Type B pancreatic cell (in vitro differentiated cells): ENCODE measurements at places on chromosomes 1 and 21. TPM values are rescaled to one million over a fixed set of nuclear protein-coding genes. Genes with fewer than 3 reads are reported as not detected.

- H3K4me1 ChIP-seq: no peaks in the 10 kb centered on the region
- DNase-seq: no peak
- H3K27me3 ChIP-seq: peaks cover 3% of the 10 kb centered on the region
- no peak overlapping the region for H3K4me3 ChIP-seq
- no peak overlapping the region for H3K27ac ChIP-seq
These were observed 109.9 kb upstream of the KCTD3 start for GRCh38 chr1:215457213-215457612.

- peaks cover 12% of the 10 kb centered on the region for H3K36me3 ChIP-seq
- DNase-seq: no peak
- H3K4me1 ChIP-seq: peaks cover 6% of the 10 kb centered on the region
- H3K27me3 ChIP-seq: no peaks in the 10 kb centered on the region
- H3K27ac ChIP-seq: no peak overlapping the region
- H3K4me3 ChIP-seq: no peak overlapping the region
These were observed 36.6 kb downstream of the LUZP1 start for GRCh38 chr1:23132033-23132432.

Gene SMCP
- not detected in 2 replicates for total RNA-seq

Gene LDLRAD2
- total RNA-seq: 0.19 TPM in 1 of 2 replicates, not detected in the other

Gene ZNF326
- total RNA-seq: 23.5 and 39.1 TPM in 2 replicates

DNA sequence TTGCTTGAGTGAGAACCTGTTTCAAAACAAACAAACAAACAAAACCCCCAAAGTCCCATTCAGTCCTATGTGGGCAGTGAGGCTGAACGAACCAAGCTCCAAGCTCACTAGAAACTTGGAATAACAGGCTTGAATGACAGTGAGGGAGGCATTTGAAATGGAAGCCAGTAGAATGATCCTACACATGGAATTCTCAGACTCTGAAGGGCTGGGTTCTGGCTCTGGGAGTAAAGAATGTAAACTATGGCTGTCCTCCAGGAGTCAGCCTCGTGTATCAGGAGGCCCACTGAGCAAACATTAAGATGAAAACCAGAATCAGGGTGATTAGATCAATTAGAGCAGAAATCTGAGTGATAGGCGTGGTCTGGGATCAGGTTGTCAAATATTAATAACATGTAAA lies 14.9 kb downstream of the PCP4L1 start:
- no peaks in the 10 kb centered on the region for H3K4me1 ChIP-seq
- H3K36me3 ChIP-seq: no peaks in the 10 kb centered on the region
- DNase-seq: no peak

- H3K27me3 ChIP-seq: peaks cover 70% of the 10 kb centered on the region
- H3K4me1 ChIP-seq: peaks cover 36% of the 10 kb centered on the region
- no peak for DNase-seq
- peak overlapping the region; percentile 81 for H3K4me3 ChIP-seq
- peak overlapping the region; percentile 62 for H3K27ac ChIP-seq
These were observed 3.6 kb upstream of the FOXD2 start for GRCh38 chr1:47434051-47434842.

Gene DLGAP3
- 1.0 and 1.4 TPM in 2 replicates for total RNA-seq

- H3K4me1 ChIP-seq: no peaks in the 10 kb centered on the region
- no peak overlapping the region for H3K4me3 ChIP-seq
- H3K27ac ChIP-seq: no peak overlapping the region
- DNase-seq: no peak
- peaks cover 7% of the 10 kb centered on the region for H3K36me3 ChIP-seq
- no peaks in the 10 kb centered on the region for H3K27me3 ChIP-seq
These were observed 31.4 kb upstream of the ARTN start for GRCh38 chr1:43902058-43902831.

- H3K27ac ChIP-seq: no peak overlapping the region
- no peak for DNase-seq
- peaks cover 31% of the 10 kb centered on the region for H3K4me1 ChIP-seq
- no peaks in the 10 kb centered on the region for H3K27me3 ChIP-seq
- peaks cover 51% of the 10 kb centered on the region for H3K36me3 ChIP-seq
- no peak overlapping the region for H3K4me3 ChIP-seq
These were observed 9.2 kb downstream of the PHGDH start for GRCh38 chr1:119720866-119721440.

- DNase-seq: no peak
- H3K36me3 ChIP-seq: no peaks in the 10 kb centered on the region
- no peak overlapping the region for H3K27ac ChIP-seq
- peaks cover 3% of the 10 kb centered on the region for H3K27me3 ChIP-seq
These were observed 44.0 kb upstream of the DIPK1A start for GRCh38 chr1:93005252-93005598.

DNA sequence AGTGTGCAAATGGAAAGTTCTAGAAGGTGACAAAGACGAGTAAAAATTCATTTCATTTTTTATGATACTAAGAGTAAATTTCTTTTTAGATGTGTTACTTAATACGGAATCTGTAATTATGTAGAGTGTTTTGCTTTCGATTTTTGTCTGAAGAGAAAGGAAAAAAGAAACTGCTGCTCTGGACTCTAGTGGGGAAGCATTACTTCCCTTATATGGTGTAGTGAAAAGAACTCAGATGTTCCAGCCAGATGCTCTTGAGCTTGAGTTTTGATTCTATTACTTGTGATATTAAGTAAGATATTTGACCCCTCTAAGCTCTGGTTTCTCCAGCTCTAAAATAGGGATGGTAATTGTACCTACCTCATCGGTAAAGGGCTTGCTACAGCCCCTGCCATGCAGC lies 12.2 kb upstream of the GPR161 start:
- H3K27me3 ChIP-seq: no peaks in the 10 kb centered on the region
- no peaks in the 10 kb centered on the region for H3K4me1 ChIP-seq
- H3K27ac ChIP-seq: no peak overlapping the region
- H3K4me3 ChIP-seq: no peak overlapping the region
- no peaks in the 10 kb centered on the region for H3K36me3 ChIP-seq

- no peak overlapping the region for H3K4me3 ChIP-seq
- H3K4me1 ChIP-seq: peaks cover 15% of the 10 kb centered on the region
- no peaks in the 10 kb centered on the region for H3K36me3 ChIP-seq
- DNase-seq: no peak
- no peak overlapping the region for H3K27ac ChIP-seq
These were observed 11.5 kb upstream of the CXADR start for GRCh38 chr21:17501107-17502006.

GRCh38 chr1:111227851-111228747 lies 586 bp downstream of the CHI3L2 start:
- H3K27ac ChIP-seq: peak overlapping the region; percentile 57
- peaks cover 16% of the 10 kb centered on the region for H3K4me1 ChIP-seq
- no peaks in the 10 kb centered on the region for H3K27me3 ChIP-seq
- no peak for DNase-seq
- no peaks in the 10 kb centered on the region for H3K36me3 ChIP-seq

DNA sequence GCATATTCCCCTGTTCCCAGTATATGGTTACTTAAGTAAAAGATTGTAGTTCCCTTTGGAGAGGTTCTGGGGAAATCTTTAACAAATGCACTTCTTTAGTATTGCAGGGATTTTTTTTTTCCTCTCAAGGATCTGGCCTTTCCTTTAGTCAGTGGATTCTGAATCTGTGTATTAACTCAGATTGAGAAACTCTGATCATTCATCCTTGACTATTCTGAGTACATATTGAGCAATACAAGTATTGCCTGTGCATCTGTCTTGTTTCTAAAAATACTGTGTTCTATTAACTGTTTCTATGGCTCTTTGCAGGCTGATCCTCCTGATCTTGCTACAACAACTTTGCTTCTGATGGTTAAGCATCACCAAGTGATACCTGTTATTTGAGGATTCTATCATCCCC lies 67.8 kb upstream of the FGGY start:
- H3K4me1 ChIP-seq: peaks cover 11% of the 10 kb centered on the region
- H3K36me3 ChIP-seq: no peaks in the 10 kb centered on the region
- no peak overlapping the region for H3K4me3 ChIP-seq
- H3K27ac ChIP-seq: no peak overlapping the region
- H3K27me3 ChIP-seq: no peaks in the 10 kb centered on the region

DNA sequence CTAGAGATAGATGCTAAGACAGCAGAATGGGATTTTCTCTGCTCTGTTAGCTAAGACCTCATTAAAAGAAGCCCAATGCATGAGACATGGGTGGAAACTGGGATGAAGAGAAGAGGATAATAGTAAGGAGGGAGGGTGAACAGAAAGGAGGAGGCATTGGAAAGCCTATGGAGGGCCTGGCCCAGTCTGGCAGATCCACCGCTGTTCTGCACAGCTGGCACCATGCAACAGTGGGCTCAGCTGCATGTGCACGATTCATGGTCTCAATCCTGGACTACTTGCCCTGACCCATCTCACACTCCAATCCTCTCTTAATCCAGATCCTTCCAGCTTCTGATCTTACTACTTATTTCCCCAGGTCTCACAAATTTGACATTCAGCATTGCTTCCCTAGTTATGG lies 2.2 kb downstream of the PHC2 start:
- no peak overlapping the region for H3K4me3 ChIP-seq
- peaks cover 2% of the 10 kb centered on the region for H3K27me3 ChIP-seq
- no peak for DNase-seq
- peaks cover 16% of the 10 kb centered on the region for H3K4me1 ChIP-seq
- no peak overlapping the region for H3K27ac ChIP-seq

DNA sequence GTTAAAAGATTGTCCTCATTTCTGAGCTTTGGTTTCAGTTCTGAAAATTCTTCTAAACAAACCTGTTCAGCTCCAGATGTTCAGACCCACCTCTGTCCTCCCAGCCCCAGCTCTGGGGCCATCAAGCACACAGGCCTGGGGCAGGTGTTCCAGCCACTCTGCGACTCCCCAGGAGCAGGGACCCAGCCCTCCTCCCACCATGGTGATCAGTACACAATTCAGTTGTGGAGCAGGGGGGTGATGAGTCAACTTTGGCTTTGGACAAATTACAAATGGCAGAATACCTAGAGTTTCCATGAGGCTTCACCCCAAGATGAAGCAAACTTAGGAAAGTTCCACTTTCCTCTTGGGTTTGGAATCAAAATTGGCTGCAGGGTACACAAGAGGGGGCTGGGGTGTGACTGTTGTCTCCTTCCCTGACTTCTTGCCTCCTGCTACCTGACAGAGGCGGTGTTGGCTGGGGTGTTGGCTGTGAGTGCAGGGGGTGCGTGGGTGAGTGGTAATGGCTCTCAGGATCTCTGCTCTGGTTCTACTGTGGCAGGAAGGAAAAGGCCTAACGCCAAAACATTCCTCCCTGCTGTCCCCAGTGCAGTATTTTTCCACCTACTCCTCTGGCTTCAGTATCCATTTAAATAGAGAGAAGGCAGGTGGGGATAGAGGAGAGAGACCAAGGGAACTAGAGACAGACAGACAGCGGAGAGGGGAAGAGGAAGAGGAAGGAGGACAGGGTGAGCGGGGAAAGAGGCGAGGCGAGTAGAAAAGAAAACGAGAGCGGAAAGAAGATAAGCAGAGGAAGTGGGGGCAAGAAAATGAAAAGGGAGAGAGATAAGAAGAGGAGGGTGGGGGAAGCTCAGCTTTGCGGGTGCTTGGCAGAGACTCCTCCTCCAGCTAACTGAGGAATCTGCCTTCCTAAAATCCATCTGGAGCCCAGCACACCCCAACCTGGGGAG lies 20.6 kb upstream of the LRRN2 start:
- peaks cover 43% of the 10 kb centered on the region for H3K27me3 ChIP-seq
- H3K36me3 ChIP-seq: no peaks in the 10 kb centered on the region
- no peak for DNase-seq

Gene NTMT2
- total RNA-seq: not detected in 2 replicates

GRCh38 chr1:172809750-172810149 lies 150.8 kb downstream of the FASLG start:
- no peak overlapping the region for H3K4me3 ChIP-seq
- no peak for DNase-seq
- no peaks in the 10 kb centered on the region for H3K4me1 ChIP-seq
- no peak overlapping the region for H3K27ac ChIP-seq

Gene CD5L
- total RNA-seq: not detected in 2 replicates

Gene OR2L3
- total RNA-seq: not detected in 2 replicates

GRCh38 chr21:43287795-43288755 lies 119.3 kb downstream of the CRYAA start:
- H3K4me1 ChIP-seq: peaks cover 16% of the 10 kb centered on the region
- peak overlapping the region; percentile 32 for H3K4me3 ChIP-seq
- H3K27ac ChIP-seq: peak overlapping the region; percentile 65
- H3K27me3 ChIP-seq: no peaks in the 10 kb centered on the region
- no peaks in the 10 kb centered on the region for H3K36me3 ChIP-seq
- no peak for DNase-seq

DNA sequence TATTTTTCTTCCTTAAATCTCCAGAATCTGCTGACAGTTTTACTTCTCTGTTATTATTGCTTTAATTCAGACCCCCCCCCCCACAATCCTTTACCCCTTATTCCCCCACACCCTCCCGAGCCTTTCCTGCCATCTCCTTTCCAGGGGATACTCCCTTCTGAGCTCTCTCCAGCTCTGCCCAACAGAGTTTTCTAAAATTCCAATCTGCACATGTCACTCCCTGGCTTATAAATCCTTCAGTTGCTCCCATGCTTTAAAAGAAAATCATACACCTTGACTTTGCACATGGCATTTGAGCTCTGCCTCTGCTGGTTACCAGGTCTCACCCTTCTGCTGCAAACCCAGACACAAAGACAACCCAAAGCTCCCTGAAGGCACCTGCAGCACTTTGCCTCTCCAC lies 11.7 kb upstream of the EPS8L3 start:
- peaks cover 11% of the 10 kb centered on the region for H3K27me3 ChIP-seq
- no peak overlapping the region for H3K4me3 ChIP-seq
- peaks cover 23% of the 10 kb centered on the region for H3K4me1 ChIP-seq

DNA sequence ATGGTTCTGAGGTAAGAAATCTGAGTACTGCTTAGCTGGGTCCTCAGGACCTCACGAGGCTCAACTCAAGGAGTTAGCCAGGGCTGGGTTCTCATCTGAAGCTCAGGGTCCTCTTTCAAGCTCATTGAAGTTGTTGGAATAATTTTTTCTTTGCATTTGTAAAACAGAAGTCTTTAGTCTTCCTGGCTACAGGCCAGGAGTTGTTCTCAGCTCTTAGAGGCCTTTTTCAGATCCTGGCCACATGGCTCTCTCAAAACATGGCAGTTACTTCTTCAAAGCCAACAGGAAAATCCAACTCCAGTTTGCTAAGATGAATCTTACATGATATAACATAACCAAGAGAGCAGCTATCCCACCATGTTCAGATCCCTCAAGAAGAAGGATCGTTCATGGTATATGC lies 92.3 kb upstream of the CHODL start:
- no peak overlapping the region for H3K4me3 ChIP-seq
- H3K27me3 ChIP-seq: no peaks in the 10 kb centered on the region
- H3K27ac ChIP-seq: no peak overlapping the region

DNA sequence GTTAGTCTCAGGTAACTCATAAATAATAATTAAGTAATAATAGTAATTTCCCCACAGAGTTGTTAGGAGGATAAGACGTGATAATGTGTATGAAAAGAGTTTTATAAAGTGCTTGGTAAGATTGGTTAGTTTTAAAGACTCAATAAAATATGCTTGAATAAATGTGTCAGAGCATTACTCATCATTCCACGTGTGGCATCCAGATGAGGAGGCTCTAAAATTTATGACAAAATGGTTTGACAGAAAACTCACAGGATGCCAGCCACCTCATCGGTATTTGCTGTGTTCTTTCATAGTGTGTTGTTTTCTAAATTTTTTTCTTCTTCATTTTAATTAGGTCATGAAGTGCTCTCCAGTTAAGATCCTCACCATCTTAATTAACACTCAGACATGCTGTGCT lies 19.1 kb upstream of the SPAG17 start:
- H3K4me3 ChIP-seq: no peak overlapping the region
- no peaks in the 10 kb centered on the region for H3K36me3 ChIP-seq
- no peaks in the 10 kb centered on the region for H3K27me3 ChIP-seq

GRCh38 chr1:159970932-159971342 lies 16.9 kb upstream of the SLAMF9 start:
- no peaks in the 10 kb centered on the region for H3K36me3 ChIP-seq
- H3K4me1 ChIP-seq: peaks cover 4% of the 10 kb centered on the region
- H3K27ac ChIP-seq: peak overlapping the region; percentile 29

Gene TPTE
- not detected in 2 replicates for total RNA-seq
